ENCODE measurements at places on chromosomes 6 and 20.

GRCh38 chr6:161220346-161220745 lies 53.5 kb downstream of the AGPAT4 start:
- DNase-seq: no peak

DNA sequence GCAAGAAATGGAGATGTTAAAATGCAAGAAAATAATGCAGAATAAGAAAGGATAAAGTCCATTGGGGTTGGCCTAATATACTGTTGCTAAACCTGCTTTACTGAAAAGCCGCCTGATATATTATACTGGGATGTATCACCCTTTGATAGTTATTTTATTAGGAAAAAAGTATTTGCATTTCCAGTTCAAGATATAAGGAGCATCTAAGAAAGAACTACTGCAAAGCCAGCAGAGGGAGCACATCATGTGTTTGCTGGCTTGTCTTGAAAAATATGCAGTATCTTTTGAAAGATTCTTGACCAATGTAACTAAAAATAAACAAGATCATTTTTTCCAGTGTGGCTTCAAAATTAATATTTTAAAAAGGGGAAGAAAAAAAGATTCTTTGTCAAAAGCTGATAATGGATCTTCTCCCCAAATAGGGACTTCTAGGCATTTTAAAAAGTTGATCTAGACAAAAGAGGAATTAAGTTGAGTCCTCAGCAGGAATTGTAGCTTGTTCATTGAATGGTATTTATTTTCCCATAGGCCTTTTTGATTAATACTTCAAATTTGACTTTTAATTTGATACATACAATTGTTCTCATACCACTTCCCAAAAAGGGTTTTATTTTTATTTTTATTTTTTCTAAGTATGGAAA lies 214.9 kb downstream of the ZFAND3 start:
- no peak for DNase-seq

DNA sequence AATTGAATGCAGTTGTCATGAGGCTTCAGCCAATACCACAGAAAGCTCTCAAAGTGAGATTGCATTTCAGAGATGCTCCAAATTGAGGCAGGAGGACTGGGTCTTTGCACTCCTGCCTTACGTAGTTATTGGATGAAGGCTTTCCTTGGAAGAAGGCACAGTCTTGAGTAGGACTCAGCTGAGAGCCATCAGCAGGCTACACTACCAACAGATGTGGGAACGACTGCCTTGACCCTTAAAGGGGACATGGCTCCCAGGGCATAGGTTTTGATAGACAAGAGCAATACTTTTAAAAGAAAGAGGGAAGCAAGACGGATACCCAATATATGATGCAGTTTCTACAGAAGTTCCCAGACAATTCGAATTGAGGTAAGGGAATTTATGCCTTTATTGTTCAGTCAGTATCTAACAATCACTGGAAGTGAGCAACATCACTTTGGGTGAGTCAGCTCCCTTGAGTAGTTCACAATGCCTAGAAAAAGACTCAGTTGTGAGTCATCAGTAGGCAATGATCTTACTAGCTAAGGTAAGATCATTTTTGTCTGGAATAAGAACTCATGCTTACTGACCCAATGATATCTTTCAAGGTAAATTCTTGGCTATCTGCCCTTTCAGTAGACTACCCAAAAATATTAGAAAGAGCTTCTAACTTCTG lies 390.8 kb downstream of the GJA1 start:
- DNase-seq: no peak

- no peak for DNase-seq
These were observed 14.4 kb downstream of the PTK7 start for GRCh38 chr6:43090559-43090956.

DNA sequence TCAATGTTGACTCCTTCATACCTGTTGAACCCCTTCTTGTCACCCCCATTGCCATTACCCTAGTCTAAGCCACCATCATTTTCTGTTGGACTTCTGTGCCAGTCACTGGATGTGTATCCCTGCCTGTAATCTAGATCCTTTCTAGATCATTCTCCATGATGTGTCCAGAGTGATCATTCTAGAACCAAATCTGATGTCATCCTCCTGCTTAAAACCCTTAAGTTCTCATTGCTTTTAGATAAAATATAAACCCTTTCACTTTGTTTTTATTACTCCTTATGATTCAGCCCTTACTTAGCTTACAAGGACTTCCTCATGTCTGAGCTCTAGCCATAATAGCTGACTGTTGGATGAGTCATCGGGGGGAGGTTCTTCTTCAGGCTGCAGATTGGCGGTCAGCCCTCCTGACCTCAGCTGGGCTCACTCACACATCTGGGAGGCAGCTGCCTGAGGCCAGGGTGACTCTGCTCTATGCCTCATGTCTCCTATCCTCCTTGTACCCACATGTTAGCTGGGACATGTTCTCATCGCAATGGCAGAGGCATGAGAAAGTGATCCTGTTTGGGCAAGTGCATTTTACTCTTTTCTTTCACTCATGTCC lies 287.6 kb downstream of the ESR1 start:
- no peak for DNase-seq

- DNase-seq: no peak
These were observed 298.6 kb downstream of the C6orf118 start for GRCh38 chr6:165010556-165011535.

GRCh38 chr6:156175971-156176421 lies 601.2 kb upstream of the ARID1B start:
- no peak for DNase-seq

DNA sequence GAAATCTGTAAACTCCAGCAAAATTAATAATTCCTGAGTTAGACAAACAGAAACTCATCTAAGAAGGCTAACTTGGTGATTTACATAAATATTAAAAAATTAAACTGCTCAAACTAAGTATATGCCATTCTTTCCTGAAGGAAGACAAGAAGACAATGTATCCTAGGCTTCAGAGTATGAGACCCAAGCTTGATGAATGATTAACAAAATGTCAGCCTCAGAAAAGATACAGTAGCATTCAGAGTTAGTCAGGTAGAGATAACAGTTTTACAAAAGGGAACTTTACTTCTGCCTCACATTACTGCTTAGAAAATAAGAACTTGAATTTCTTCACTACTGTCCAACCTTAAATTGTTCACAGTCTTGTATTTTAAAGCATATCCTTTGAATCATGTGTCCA lies 12.0 kb downstream of the CSNK2A1 start:
- DNase-seq: no peak

DNA sequence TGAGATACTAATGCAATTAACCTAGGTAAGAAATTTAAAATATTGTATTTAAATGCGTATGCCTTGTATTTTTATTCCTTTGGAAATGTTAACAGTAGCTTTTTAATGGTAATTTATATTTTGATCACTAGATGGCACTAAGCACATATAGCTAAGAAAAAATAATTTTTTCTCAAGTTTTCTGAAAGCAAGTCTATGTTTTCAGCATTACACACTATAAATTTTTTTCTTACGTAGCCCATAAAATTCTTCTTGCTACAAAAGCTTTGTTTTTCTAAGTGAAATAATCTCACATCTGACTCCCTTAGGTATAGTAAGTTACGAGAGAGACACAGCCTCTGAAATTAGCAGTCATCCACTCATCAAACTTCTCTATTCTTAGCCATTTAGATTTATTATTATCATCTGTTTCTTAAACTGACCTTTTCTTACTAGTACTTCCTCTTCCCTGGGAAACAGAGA lies 35.7 kb downstream of the TSPYL4 start:
- DNase-seq: no peak

- no peak for DNase-seq
These were observed at the start of gene ACSS2 for GRCh38 chr20:34876406-34877282. Gene ACSS2, plus strand, starts transcription at chr20:34876612. Its CDS starts 34 bp downstream, at chr20:34876646.

- no peak for DNase-seq
These were observed 127.2 kb downstream of the MTHFD1L start for GRCh38 chr6:150992703-150993102.

GRCh38 chr6:61953851-61954250 lies 332.2 kb downstream of the KHDRBS2 start:
- no peak for DNase-seq

GRCh38 chr6:37155394-37156312 lies 14.3 kb upstream of the PIM1 start:
- no peak for DNase-seq

DNA sequence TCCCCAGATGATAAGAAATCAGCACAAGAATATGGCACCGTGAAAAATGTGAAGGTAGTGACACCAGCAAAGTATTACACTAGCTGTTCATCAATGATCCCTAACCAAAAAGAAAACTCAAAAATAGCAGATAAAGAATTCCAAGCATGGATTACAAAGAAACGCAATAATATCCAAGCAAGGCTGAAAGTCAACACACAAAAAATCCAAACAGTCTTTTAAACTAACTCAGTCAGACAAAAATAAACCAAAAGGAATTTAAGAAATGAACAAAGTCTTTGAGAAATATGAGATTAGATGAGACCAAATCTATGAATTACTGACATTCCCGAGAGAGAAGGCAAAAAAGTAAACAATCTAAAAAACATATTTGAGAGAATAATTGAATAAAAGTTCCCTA lies 976.1 kb upstream of the MAP3K7 start:
- DNase-seq: no peak

Measured in esophagus squamous epithelium (tissue), 5 donors.